Dermis microvascular lymphatic vessel endothelial cell (primary cell): ENCODE measurements at places on chromosomes 1 and 21. TPM values are rescaled to one million over a fixed set of nuclear protein-coding genes. Genes with fewer than 3 reads are reported as not detected.

Gene NEGR1
- total RNA-seq = 0.13 and 0.64 TPM in 2 replicates

Gene PRAMEF9
- total RNA-seq = not detected in 2 replicates

Gene LIN28A
- not detected in 2 replicates for total RNA-seq

Gene HNRNPR
- 64.0 and 69.2 TPM in 2 replicates for total RNA-seq

Gene AQP10
- not detected in 2 replicates for total RNA-seq

Gene MFAP2
- 8.9 and 55.3 TPM in 2 replicates for total RNA-seq

- DNase-seq = no peak
These were observed 421.5 kb upstream of the USP24 start for GRCh38 chr1:55636696-55637095.

DNA sequence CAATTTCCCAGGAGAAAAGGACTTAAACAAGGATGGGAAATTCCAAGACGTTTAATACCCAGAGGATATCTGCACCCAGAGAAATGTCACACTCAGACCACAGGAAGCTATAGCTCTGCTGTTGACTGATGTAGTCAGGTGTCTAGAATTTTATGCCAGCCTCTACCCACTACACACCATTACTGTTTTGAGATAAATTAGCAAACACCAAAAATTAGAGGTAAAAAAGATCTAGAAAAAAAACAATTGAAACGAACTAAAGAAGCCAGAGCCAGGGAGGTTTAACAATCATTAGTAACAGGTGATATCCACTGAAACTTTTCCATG, 519.9 kb downstream of the SMYD3 start:
- DNase-seq = no peak

GRCh38 chr1:36322786-36323635, 434 bp downstream of the EVA1B start:
- no peak for DNase-seq

- DNase-seq = no peak
These were observed 56.5 kb downstream of the GPATCH2 start for GRCh38 chr1:217574265-217574949.

- no peak for DNase-seq
These were observed 10.5 kb upstream of the CNTN2 start for GRCh38 chr1:205032508-205032907.

DNA sequence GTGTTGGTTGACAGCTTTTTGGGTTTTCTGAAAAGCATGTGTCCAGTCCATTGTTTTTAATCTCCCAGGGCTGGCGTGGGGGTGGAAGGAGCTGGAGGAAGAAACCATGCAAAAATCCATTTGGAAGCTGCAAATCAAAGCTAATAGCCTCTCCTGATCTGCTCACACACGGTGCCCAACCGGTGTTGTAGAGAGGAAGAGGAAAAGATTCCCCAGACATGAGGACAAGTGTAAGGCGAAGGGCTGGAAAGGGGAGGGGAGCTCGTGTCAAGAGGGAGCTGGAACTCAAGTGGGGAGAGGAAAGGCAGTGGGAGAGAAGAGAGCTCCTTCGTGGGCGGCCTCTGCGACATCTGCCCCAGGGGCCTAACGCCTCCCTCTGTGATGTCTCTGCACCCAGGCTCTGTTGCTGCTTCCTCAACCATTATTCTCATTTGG, 112.3 kb upstream of the IRF2BP2 start:
- no peak for DNase-seq

- DNase-seq = peak; percentile 4
These were observed 12.6 kb downstream of the RHBDL2 start for GRCh38 chr1:38929054-38929453.

DNA sequence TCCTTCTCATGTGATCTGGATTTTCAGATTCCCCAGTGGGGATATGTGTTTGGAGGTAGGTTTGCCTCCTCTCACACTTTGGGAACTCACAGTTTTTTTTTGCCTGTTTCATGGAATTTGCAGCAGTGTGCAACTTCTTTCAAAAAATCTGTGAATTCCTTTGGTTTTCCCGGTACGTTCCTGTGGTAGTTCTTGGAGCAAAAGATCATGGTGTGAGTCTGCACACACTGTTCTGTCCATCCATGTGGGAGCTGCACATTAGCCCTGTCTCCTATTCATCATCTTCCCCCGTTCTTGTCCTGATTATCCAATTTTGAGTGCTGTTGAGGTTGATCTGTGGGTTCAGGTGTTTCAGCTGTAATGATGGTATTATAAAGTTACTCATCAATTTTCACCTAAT, 30.3 kb upstream of the TACSTD2 start:
- DNase-seq = no peak

DNA sequence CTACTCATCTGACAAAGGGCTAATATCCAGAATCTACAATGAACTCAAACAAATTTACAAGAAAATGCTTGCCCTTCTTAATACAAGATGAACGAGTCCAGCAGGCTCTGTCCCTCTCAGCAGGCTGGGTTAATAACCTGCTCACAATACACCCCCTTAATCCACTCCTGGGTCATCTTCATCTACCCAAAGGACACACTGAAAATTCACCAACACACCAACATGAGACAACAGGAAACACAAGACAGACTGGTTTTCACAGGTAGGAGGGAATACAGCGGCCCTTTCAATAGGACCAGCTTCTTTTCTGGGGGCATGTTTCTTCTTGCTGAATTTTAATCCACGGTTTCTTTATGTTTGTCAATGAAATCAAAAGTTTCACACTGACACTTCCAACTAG, 44.6 kb downstream of the SUSD4 start:
- DNase-seq = no peak

DNA sequence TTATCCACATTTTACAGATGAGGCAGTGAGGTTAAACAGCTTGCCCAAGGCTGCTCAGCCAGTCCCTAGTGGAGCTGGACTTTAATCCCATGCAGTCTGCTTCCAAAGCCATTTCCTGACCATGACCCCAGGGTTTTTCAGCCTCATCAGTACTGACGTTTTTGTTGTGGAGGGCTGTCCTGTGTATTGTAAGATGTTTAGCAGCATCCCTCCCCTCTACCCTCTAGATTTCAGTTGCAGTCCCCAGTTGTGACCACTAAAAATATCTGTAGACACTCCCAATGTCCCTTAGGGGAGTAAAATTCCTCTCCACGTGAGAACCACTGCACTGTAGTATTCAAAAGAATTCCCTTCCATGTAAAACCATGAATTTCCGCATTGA, 30.2 kb upstream of the C1orf105 start:
- DNase-seq = peak; percentile 19

GRCh38 chr1:179177615-179178014, 51.9 kb downstream of the ABL2 start:
- DNase-seq = no peak

- no peak for DNase-seq
These were observed 155.2 kb downstream of the NR5A2 start for GRCh38 chr1:200182701-200183100.

DNA sequence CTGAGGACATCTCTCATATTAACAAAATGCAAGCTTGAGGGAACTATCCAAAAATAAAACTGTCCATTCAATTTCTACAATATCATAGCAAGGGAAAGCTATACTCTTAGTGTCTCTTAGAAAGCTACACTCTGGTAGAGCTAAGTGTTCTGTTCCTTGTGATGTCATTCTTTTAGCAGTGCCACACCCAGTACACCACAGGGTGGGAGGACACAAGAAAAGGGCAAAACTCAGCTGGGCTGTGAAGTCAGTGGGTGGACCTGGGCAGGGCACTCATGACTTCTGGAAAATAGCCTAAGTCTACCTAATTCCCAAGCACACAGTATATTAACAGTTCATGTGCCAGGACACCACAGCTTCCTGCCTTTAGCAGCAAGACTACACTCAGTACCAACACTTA, 42.2 kb upstream of the TNFSF4 start:
- no peak for DNase-seq

GRCh38 chr1:115648717-115649691, 7.2 kb downstream of the VANGL1 start:
- DNase-seq = peak; percentile 80

- DNase-seq = no peak
These were observed 8.2 kb downstream of the SIM2 start for GRCh38 chr21:36706951-36707762.

DNA sequence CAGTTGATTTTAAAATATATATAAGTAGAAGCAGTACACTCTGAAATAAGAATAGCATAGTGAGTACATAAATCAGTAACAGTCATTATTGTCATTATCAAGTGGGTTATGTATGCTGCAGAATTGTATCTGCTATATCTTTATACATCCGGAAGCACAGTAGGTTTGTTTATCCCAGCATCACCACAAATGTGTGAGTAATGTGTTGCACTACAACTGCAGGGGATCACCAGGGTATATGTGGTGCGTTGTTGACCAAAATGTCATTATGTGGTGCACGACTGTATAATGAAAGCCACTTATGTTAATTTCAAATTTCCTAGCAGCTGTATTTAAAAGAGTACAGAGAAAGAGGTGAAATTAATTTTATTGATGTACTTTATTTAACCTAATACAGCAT, 87.7 kb upstream of the GADD45A start:
- DNase-seq = no peak

DNA sequence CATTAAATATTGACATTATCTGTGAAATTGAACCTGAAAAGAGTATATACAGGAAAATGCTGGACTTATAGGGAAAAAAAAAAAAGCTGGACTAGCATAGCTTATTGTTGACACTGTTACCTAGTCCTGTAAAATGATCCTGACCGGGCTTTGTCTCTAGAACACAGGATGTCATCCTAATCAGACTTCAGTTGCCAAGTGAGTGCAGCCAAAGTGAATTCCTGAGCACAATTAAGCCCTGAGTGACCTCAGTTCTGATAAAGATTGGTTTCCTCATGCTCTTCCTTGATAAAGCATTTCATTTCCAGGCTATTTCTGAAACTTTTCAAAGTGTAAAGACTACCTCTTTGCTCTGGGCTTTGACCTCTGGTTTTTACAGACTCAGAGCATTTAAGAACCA, 19.8 kb downstream of the SELP start:
- peak; percentile 92 for DNase-seq

- no peak for DNase-seq
These were observed 27.0 kb downstream of the PROX1 start for GRCh38 chr1:214014730-214015129.

GRCh38 chr1:149937759-149938158, 1.1 kb upstream of the MTMR11 start:
- DNase-seq = no peak

DNA sequence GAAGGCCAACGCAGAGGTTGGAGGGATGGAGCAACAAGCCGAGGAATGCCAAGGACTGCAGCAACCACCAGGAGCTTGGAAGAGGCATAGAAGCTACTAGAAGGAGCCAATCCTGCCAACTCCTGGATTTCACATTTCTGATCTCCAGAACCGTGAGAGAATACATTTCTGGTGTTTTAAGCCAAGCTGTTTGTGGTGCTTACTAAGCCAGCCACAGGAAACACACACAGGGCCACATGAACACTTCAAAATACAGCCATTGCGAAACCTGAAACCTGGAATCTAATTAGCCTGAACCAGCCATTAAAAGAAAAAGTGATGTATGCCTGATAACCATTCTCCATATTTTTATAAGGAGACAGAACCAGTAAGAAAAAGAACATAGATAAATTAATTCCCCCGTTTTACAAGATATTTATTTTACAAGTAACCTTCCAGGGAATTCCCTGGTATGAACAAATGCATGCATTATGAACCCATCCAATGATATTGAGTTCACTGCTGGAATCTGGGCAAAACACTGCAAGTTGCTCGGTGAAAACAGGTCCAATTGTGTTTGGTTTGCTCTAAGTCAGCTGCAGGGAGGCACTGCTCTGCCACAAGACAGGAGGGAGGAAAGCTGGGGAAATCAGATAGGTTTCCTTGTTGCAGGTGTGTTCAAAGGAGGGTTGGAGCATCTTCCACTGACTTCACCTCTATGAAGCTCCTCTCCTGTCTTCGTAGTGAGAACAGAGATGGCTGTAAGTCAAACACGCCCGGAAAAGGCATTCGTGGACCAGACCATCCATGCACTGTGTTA, 70.2 kb downstream of the ETS2 start:
- no peak for DNase-seq

- no peak for DNase-seq
These were observed at the start of gene SLC2A5 for GRCh38 chr1:9069326-9070100. Gene SLC2A5, minus strand, starts transcription at chr1:9069635. Its CDS starts 99 bp downstream, at chr1:9069536.
